ENCODE measurements at places on chromosomes 3 and 15.

GRCh38 chr3:25427942-25428788 is at the start of gene RARB:
Gene RARB (plus strand): TSS chr3:25428263. CDS start chr3:25428732, 469 bp downstream.
- H3K36me3 ChIP-seq = no peaks in the 10 kb centered on the region
- peaks cover 42% of the 10 kb centered on the region for H3K27me3 ChIP-seq
- H3K27ac ChIP-seq = no peak within 1 kb of the TSS
- H3K4me1 ChIP-seq = peaks cover 3% of the 10 kb centered on the region

DNA sequence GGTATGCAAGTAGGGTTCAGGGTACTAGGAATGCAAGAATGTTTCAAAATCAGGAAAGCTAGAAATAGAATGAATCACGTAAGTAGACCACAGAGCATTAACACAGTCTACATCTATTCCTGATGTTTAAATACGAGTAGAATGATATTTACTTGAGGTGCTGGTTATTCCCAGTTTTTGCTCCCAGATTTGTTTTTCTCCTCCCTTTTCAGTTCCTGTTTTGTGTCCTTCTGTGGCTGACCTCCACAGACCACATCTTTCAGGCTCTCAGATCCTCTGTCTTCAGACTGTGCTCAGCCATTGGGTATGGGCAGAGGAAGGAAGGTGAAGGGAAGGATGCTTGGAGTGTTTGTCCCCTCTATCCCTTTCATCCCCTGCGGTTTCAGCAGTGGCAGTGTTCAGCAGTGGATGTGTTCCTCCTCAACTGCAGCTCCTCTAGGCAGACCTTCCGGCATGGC is 276.6 kb downstream of the ZNF621 start:
- H3K27me3 ChIP-seq = peaks cover 2% of the 10 kb centered on the region
- no peak overlapping the region for H3K27ac ChIP-seq
- no peak overlapping the region for H3K4me3 ChIP-seq
- DNase-seq = no peak
- no peaks in the 10 kb centered on the region for H3K4me1 ChIP-seq

GRCh38 chr3:188286087-188286513 is 132.1 kb downstream of the LPP start:
- peaks cover 48% of the 10 kb centered on the region for H3K4me1 ChIP-seq
- no peak for DNase-seq
- H3K27me3 ChIP-seq = no peaks in the 10 kb centered on the region
- H3K27ac ChIP-seq = peak overlapping the region; percentile 80

DNA sequence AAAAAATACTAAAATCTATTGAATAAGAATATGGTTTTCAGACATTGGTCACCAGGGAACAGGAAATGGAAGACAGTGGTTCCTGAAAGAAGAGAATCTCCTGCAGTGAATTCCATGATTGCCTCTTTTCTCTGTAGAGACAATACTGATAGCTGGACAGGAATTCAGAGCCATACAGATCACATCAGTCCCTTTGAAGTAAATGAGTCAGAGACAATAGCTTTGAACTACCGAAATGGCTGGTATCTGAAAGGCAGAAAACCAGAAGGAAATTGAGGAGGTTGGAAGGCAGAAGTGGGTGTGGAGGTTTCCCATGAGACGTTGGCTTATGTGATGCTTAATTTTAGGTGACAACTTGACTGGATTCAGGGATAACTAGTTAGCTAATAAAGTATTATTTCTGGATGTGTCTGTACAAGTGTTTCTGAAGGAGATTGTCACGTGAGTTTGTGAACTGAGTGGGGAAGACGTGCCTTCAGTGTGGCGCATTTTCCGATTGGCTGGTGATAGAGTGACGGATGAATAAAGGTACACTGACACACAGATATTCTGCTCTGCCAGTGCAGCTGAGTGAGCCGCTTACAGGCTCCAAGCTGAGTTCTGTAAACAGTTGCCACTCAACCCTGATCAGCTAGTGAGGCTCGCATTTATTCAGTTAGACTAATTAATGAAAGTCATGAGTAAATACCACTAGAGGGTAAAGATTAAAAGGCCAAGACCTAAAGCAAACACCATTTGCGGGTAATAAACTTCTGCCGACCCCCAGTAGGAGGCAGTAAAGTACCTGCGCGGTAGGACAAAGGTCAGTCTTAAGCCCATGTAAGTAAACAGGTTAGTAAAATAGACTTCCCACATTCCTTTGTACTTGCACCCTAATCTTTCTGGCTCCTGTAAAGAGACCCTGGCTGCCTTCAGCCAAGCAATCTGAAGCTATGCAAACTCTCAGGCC is 1298.6 kb downstream of the SI start:
- no peaks in the 10 kb centered on the region for H3K4me1 ChIP-seq
- no peak for DNase-seq
- H3K36me3 ChIP-seq = no peaks in the 10 kb centered on the region

DNA sequence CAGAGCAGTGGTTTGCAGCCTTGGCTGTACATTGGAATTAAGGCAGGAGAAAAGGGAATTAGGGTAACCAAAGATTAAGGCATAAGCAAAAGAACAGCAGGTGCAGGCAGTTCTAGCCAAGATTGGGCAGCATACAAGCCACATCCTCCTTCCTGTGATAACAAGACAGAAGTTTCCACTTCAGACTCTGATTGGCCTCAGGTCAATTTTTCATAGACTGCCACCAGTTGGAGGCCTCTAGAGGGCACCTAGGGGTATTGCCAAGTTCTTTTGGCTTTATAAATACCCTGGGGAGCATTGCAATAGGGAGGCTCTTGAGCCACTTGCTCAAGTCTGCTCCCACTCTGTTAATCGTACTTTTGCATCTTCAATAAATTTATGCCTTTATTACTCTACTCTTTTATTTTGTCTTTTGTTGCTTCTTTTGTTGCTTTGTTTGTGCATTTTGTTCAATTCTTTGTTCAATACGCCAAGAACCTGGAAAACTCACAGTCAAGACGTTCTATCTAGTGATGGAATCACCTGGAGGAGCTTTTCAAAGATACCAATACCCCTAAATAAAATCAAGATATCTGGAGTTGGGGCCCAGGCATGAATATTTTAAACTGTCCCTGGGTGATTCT is 32.2 kb upstream of the FMN1 start:
- peak; percentile 78 for DNase-seq
- H3K4me1 ChIP-seq = no peaks in the 10 kb centered on the region
- H3K4me3 ChIP-seq = no peak overlapping the region
- H3K36me3 ChIP-seq = no peaks in the 10 kb centered on the region
- no peak overlapping the region for H3K27ac ChIP-seq

DNA sequence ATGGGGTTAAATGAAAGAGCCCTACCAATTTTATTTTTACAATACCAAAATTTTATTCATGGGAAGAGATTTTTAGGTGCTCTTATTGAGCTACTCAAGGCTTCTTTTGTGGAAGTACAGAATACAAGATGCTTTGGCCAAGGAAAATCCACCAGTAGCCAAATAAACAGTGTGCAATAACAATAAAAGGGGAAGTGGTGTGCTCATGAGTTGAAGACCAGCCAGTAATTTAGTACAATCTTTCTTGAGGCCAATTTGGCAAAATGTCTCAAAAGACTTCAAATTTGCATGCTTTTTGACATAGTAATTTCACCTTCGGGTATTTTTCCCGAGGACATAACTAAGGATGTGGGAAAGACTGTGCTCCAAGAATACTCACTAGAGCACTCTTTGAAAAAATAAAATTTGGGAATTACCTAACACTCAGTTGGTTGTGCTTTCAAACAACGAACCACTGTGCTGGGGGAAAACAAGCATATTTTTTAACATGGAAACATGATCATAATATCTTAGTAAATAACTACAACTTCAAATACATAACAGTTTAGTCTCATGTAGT is 294.0 kb downstream of the DIPK2A start:
- no peak overlapping the region for H3K4me3 ChIP-seq
- no peak overlapping the region for H3K27ac ChIP-seq
- no peaks in the 10 kb centered on the region for H3K27me3 ChIP-seq
- no peaks in the 10 kb centered on the region for H3K36me3 ChIP-seq
- no peak for DNase-seq

DNA sequence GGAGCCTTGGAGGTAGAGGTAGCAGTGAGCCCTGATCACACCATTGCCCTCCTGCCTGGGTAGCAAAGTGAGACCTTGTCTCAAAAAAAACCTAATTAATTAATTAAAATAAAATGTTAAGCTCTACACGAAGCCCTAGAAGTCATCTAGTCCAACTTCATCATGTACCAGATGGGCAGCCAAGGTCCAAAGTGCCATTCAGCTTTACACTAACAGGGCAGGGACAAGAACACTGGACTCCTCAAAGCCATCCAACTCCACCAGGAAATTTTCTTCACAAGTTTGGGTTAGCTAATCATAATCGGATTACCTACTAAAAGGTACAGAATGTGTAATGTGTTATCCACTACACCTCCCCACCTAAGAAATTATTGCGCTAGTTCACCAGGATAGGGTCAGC is 48.8 kb downstream of the WWTR1 start:
- H3K27me3 ChIP-seq = peaks cover 14% of the 10 kb centered on the region
- H3K4me3 ChIP-seq = no peak overlapping the region
- H3K27ac ChIP-seq = no peak overlapping the region
- peaks cover 4% of the 10 kb centered on the region for H3K4me1 ChIP-seq
- H3K36me3 ChIP-seq = no peaks in the 10 kb centered on the region

DNA sequence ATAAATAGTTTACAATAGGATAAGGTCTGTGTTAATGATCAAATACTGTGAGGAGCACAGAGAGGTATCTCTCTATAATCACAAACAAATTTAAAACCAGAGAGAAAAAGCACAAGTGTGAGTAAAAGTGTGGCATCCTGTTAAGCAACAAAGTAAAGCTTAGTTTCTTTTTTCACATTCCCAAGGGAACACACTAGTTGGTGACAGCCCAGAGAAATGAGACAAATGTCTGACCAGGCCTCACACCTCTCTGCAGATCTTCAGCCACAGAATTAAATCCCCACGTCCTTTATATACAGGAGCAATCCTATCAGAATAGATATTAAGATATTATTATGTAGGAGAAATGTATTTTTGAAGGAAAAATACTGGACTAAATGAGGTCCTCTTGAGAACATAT is 2.7 kb downstream of the FBN1 start:
- H3K4me3 ChIP-seq = no peak overlapping the region
- H3K27ac ChIP-seq = no peak overlapping the region
- no peak for DNase-seq
- H3K27me3 ChIP-seq = peaks cover 46% of the 10 kb centered on the region

- no peaks in the 10 kb centered on the region for H3K4me1 ChIP-seq
- H3K27me3 ChIP-seq = no peaks in the 10 kb centered on the region
- no peak overlapping the region for H3K4me3 ChIP-seq
- no peaks in the 10 kb centered on the region for H3K36me3 ChIP-seq
These were observed 179.5 kb upstream of the PDZRN3 start for GRCh38 chr3:73804204-73804603.

GRCh38 chr3:194197981-194198695 is 62.2 kb downstream of the HES1 start:
- peaks cover 29% of the 10 kb centered on the region for H3K4me1 ChIP-seq
- H3K4me3 ChIP-seq = no peak overlapping the region
- peaks cover 11% of the 10 kb centered on the region for H3K27me3 ChIP-seq
- no peak for DNase-seq
- H3K36me3 ChIP-seq = no peaks in the 10 kb centered on the region

DNA sequence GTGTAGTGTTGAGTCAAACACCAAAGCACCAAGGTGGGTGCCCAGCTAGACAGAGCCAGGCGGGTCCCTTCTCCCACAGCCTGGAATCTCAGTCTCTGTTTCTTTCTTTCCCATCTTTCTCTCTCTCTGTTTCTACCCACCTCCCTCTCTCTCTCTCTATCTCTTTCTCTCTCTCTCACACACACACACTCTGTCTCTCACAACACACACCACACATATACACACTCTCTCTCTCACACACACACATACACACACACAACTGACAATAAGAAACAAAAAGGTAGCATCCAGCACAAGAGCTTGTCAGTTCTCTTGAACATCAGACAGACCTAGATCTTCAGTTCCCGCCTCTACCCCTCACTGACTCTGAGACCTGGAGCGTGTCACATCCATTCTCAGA is 2.4 kb downstream of the TMEM40 start:
- H3K27ac ChIP-seq = no peak overlapping the region
- DNase-seq = no peak
- peaks cover 7% of the 10 kb centered on the region for H3K27me3 ChIP-seq
- no peak overlapping the region for H3K4me3 ChIP-seq

- H3K36me3 ChIP-seq = peaks cover 9% of the 10 kb centered on the region
- H3K27me3 ChIP-seq = no peaks in the 10 kb centered on the region
- H3K4me3 ChIP-seq = no peak overlapping the region
- peaks cover 17% of the 10 kb centered on the region for H3K4me1 ChIP-seq
- H3K27ac ChIP-seq = no peak overlapping the region
These were observed 932 bp downstream of the GSK3B start for GRCh38 chr3:120093119-120093910.

- no peaks in the 10 kb centered on the region for H3K4me1 ChIP-seq
- DNase-seq = no peak
- no peak overlapping the region for H3K4me3 ChIP-seq
- H3K27ac ChIP-seq = no peak overlapping the region
These were observed 14.0 kb upstream of the B3GNT5 start for GRCh38 chr3:183239046-183239445.

DNA sequence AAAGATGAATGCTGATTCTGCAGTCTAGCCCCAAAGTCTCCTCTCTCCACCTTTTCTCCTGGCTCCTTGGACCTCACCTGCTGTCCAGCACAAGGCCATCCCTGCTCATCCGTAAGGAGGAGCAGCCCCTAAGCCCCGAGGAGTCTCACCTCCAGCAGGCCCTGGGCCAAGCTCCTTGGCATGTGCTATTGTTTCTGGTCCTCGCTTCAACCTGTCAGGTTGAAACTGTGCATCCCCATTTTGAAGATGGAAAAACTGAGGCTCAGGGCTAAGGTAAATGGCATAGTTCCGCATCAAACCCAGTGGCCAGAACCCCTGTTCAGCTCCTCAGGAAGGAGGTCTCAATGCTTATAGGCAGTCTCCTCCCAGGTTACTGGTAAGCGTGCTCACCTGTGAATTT is 26.1 kb downstream of the CHDH start:
- H3K4me3 ChIP-seq = no peak overlapping the region
- H3K4me1 ChIP-seq = no peaks in the 10 kb centered on the region
- H3K27me3 ChIP-seq = peaks cover 5% of the 10 kb centered on the region
- no peak overlapping the region for H3K27ac ChIP-seq

GRCh38 chr15:53110999-53111398 is 320.9 kb upstream of the ONECUT1 start:
- DNase-seq = no peak
- no peaks in the 10 kb centered on the region for H3K36me3 ChIP-seq
- H3K27me3 ChIP-seq = no peaks in the 10 kb centered on the region

- no peak overlapping the region for H3K27ac ChIP-seq
- no peaks in the 10 kb centered on the region for H3K27me3 ChIP-seq
- DNase-seq = no peak
- no peaks in the 10 kb centered on the region for H3K4me1 ChIP-seq
- H3K4me3 ChIP-seq = no peak overlapping the region
These were observed 52.4 kb downstream of the DRD3 start for GRCh38 chr3:114126461-114126860.

- no peak overlapping the region for H3K27ac ChIP-seq
- H3K27me3 ChIP-seq = no peaks in the 10 kb centered on the region
- no peaks in the 10 kb centered on the region for H3K36me3 ChIP-seq
- no peaks in the 10 kb centered on the region for H3K4me1 ChIP-seq
These were observed 682.6 kb downstream of the ROBO1 start for GRCh38 chr3:79085171-79085570.

DNA sequence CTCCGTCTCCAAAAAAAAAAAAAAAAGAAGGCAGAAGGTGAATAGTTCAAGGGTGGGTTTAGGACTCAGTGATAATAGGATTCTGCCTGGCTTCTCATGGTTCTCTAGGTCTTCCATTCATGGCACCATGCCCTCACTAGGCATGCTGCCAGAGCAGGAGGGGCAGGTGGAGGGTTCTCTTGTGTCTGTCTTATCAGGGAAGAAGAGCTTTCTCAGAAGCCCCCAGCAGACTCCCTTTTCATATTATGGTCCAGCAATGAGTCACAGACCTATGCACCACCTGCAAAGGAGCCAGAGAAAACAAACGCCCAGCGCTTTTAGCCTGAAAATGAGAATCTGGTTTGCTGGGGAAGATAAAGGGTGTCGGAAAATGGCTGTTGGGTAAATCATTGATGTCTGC is 3.0 kb downstream of the CCR2 start:
- no peak for DNase-seq
- H3K4me3 ChIP-seq = no peak overlapping the region
- peaks cover 70% of the 10 kb centered on the region for H3K4me1 ChIP-seq
- H3K27me3 ChIP-seq = peaks cover 38% of the 10 kb centered on the region

Data from activated CD4-positive, alpha-beta T cell treated with anti-CD3 and anti-CD28 coated beads, Interleukin-2, amount 10 ng/mL, durations not matched to agents 24 days and 14 days (primary cell).